ENCODE measurements at places on chromosomes 6 and 20.

- no peak for DNase-seq
Observed at GRCh38 chr6:51855310-51856082, 231.9 kb downstream of the PKHD1 start.

- no peak for DNase-seq
Observed at GRCh38 chr6:149918151-149918905, 4.6 kb downstream of the RAET1G start.

DNA sequence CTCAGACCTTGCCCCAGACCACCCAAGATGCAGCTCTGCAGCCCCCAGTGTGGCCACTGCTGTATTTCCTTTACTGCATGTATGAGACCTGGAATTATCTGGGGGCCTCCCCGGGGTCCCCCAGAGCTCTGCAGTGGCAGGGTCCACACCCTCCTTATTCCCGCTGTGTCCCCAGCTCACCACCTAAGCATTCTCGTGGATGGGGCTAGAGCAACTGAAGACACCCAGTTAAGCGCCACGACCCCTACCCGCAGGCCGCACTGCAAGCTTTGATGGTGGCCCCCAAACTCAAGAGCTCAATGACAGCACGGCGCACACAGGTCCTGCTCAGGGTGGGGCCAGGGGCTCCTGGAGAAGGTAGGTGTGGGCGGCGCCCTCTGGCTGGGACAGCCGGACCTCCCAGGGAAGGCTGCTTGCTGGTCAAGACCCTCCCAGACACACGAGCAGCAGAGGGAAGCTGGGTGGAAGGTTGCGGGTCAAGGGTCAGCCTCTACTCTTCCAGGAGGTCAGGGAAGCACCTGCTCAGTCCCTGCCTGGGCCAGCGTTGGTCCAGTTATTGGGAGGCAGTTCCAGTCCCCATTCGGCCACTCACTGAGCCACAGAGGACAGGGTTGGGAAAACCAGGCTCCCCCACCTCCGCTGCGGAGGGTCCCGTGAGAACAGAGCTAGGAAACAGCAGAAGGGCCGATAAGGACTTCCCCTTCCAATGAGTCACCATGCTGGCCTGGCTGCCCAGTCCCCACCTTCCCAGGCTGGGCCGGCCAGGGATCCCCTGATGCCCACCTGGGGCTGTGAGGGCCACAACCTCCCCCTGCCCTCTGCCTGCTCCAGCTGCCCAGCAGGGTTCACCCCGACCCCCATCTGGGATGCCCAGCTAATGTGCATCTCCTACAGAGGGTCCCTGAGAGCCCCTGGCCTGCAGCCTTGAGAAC lies 2.9 kb downstream of the LAMA5 start:
- peak; percentile 51 for DNase-seq

GRCh38 chr6:291204-291696 lies 1.0 kb upstream of the DUSP22 start:
- no peak for DNase-seq

DNA sequence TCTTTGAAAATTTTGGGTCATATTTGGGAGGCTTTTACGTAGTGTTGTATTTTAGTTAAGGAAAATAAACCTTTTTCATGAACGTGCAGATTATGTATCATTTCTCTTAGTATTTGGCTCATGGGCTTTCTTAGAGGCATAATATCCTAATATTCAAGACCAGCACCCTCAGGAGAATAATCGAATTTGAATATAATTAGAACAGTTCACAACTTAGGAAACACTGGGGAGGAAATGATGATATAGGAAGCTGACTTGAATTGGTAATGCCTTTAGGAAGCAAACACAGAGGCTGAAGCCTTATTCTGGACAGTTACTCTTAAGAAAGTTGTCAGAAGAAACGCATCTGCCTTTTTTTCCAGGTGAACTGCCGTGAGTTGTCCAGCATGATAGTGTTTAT lies at the start of gene GFRAL:
GFRAL (plus strand) TSS at position 301 of the 400 bp plus-strand sequence; CDS start at position 387, 86 bp downstream.
- no peak for DNase-seq

- DNase-seq = no peak
Observed at GRCh38 chr6:36120018-36120417, 10.3 kb upstream of the MAPK13 start.

DNA sequence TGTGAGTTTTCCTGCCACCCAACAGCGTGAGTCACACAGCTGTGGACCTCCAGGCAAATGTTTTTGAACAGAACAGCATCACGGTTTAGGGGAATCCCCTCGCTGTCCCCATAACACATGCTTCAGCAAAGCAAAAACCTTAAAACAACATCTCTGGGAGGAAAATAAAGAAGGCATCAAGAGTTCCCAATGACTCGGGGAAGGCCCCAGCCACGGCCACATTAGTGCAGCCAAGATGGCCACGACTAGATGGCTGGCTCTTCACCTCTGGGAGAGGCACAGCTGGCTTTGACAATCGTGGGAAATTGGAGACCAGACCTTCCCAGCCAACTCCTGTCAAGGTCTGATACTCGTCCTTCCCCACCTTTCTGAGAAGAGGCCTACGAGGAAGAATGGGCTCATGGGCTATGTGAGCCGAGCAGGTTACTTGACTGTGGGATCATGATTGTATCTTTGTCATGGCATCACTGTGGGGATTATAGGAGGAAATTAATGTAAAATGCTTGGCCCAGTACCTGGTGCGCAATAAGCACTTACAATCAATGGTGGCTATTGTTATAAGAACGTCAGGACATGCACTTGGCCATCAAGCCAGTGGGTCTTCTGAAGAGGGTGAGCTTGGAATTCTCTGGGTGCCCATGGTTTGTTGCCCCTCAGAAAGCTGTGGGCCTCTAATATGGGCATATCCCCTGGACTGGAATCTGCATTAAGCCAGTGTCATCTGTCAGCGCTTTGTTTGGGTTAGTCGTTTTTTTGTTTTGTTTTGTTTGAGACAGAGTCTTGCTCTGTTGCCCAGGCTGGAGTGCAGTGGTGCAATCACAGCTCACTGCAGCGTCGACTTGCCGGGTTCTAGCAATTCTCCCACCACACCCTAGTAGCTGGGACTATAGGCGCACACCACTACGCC lies 43.6 kb downstream of the FGD2 start:
- DNase-seq = peak; percentile 45

- no peak for DNase-seq
Observed at GRCh38 chr6:11878029-11878428, 99.4 kb upstream of the ADTRP start.

DNA sequence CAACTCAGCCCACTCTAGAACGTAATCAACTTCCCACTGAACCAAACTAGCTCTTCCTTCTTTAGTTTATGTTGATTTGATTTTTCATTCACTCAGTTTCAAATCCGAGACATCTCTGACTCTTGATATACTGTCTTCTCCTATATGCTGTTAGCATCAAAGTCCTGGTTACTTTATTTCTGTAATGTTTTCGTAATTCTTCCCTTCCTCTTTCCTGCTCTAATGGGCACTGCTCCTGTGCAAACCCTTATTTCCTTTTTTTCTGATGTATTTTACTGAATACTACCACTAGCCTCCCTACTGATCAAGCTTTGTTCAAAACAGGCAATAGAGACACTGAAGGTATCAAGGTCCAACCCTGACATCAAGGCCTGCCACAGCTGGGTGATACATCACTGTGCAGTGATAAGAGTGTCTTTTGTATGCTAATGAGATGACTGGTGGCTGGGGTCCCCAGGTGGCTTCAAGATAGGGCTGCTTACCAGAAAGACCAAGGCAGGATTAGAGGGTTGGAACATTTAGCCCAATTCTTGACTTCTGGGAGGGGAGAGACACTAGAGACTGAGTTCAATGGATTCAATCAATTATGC lies 95.2 kb downstream of the KIF13A start:
- no peak for DNase-seq

DNA sequence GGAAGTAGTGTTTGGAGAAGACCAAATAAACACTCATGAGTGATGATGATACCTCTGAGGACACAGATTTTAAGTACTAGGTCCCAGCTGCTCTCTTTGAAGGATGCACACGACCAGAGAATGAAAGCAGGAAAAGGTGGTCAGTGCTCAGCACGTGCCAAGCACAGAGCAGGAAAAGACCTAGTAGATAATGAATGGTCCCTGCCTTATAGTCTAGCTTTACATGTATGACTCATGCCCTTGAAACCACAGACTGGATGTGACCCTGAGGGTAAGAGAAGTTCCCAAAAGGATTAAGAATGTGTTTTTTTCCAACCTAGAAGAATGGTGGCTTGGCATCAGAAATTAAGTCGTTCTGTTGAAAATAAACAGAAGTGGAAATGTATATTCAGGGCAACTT lies 2.8 kb upstream of the MC3R start:
- DNase-seq = no peak

DNA sequence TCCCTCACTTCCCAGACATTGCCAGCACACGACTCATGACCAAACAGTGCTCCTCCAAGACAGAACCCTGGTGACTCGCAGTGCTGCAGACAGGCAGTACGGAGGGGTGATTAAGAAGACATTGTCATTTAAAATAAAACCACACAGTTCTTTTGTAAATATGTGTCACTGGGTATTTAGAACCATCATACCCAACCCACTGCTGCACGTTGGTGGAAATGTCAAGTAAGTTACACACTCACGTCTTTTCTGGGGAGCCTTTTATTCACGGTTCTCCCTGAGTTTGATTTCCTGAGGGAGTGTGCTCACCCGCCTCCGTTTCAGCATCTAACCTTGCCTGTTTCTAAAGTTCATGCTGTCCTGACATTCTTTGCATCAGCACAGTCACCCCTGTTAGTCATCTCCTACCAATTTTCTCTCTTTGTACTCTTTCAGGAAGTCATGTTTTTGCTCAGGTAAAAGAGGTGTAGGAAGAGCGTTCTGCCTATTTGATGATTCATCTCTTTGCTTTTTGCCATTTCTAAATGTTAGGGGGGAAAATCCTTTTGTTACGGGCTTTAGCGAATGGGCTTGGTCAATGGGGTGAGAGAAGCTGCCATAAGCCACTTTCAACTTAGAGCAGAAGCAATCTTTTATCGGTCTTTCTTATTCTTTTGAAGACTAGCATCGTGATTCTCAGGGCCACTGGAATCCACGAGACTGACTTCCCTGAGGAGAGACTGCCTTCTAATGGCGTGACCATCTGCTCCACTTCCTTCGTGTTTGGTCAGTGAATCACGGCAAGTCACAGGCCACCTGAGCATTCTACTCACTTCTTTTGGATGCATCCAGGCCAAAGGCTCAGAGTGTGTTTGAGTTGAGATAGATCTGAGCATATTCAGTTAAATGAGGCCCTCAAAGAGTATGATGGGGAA lies 512.8 kb upstream of the JARID2 start:
- DNase-seq = no peak

GRCh38 chr6:1481286-1481685 lies 91.9 kb downstream of the FOXF2 start:
- DNase-seq = no peak
